Right ventricle myocardium superior (tissue), 1 donor: ENCODE measurements at places on chromosomes 16 and 17.

GRCh38 chr16:53605831-53606400 is 97.7 kb downstream of the RPGRIP1L start:
- no peak for DNase-seq

- DNase-seq, result peak; percentile 62
These were observed 121.3 kb downstream of the CDH13 start for GRCh38 chr16:82748026-82748425.

GRCh38 chr16:52634528-52634927 is 87.6 kb upstream of the TOX3 start:
- DNase-seq, result no peak

GRCh38 chr16:25097276-25097975 is 14.1 kb upstream of the LCMT1 start:
- DNase-seq, result no peak

- DNase-seq, result peak; percentile 73
These were observed 5.7 kb downstream of the MATCAP1 start for GRCh38 chr16:67177743-67178699.

DNA sequence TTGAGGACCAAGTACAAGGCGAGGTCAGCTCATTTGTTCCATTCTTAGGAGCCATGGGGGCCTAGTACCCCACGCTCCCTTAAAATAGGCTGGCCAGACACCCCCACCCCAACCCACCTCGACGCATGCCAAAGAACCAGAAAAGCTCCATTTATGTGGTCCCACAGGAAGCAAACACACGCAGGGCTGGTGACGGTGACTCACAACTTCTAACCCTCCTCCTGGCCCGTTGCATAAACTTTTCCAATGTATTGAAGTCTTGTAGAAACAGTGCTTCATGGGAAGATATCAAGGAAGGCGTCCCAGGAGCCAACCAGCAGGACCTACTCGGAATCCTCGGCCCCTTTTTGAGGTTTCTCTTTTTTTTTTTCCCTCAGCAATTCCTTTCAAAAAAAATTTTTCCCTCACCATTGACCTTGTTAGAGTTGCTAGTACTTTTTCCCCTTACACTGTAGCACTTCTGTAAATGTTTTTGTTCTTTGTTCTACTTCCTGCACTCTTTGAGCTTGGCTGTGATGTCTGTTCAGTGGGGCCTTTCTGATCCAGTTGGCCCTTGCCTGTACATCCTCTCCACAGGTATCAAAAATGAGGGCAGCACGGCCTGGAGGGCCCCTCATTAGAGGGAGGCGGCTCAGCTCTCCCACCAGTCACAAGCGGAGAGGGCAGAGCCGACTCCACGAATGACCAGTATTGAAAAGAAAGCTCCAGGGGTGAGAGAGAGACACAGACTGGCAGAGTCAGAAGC is 208.3 kb downstream of the RGS9 start:
- no peak for DNase-seq

GRCh38 chr17:10674704-10675103 is 17.6 kb upstream of the MYH3 start:
- DNase-seq, result no peak

- DNase-seq, result no peak
These were observed 23.9 kb downstream of the CA10 start for GRCh38 chr17:52134641-52135040.

DNA sequence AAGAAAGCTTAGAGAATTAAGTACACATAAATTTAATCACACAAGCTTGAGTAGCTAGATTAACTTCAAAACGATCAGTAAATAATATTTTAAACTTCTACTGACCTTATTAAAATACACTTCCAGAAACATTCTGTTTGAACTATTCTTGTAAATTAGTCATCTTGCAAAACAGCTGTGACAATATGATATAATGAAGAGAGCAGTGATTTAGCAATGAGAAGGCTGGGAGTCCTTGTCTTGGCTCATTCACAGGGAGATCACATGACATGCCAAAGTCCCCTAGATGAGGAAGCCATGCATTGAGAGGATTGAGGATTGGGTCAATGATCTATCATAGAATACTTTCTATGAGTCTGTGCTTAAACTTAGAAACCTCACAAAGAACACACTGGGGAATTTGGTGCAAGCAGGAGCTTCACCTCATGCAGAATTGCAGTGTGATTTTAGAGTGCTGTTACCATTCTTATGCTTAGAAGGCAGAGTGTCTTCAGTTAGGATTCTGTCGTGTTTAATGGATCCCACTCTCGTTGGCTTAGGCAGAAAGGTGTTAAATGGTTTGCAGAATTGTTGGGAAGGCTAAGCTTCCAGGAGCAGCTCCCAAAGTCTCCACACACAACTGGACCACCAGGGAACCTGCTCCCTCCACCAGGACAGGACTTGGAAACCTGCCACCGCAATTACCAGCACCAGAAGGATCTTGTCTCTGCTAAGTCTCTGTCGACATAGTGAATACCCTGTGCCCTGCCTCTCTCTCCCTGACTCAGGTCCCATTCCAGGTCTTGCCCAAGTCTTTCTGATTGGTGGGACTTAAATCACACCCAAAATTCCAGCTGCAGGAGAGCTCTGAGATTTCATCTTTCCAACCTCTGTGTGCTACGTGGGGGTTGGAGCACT is 87.1 kb downstream of the USP22 start:
- DNase-seq, result no peak

GRCh38 chr17:68776451-68776850 is 175.3 kb upstream of the FAM20A start:
- DNase-seq, result no peak

DNA sequence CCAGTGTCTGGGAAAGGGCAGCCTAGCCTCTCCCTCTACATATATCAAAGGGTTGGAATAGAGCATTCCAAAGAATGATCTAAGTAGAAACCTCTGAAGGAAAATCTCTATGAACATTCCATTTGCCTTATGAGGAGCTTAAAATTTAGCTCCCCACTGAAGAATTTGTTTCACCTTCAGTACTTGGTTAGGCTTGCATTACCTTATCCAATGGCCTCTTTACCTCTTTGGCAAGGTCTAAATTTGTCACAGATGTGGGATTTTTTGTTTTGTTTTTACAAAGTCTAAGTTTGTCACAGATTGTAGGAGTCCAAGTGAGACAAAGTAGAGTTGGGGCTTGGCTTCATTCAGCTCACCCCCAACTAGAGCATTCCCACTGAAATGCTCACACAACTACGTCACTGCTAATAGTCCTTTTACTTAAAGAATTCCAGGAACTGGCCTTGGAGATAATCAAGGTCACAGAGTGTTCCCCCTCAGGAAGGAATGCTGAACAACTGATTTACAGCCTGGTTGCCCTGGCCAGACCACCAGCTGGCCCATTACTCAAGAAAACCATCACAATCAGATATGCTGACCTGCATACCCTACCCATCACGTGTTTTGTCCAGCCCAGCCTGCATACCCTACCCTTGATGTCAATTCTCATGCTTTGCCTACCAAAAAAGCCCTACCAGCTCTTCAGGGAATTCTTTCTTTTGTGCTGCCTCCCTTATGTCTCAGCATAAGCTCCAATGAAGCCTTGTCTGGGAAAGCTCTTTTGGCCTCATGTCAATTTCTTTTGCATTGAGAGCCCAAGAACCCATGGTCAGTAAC is 26.5 kb upstream of the PPM1D start:
- DNase-seq, result no peak

DNA sequence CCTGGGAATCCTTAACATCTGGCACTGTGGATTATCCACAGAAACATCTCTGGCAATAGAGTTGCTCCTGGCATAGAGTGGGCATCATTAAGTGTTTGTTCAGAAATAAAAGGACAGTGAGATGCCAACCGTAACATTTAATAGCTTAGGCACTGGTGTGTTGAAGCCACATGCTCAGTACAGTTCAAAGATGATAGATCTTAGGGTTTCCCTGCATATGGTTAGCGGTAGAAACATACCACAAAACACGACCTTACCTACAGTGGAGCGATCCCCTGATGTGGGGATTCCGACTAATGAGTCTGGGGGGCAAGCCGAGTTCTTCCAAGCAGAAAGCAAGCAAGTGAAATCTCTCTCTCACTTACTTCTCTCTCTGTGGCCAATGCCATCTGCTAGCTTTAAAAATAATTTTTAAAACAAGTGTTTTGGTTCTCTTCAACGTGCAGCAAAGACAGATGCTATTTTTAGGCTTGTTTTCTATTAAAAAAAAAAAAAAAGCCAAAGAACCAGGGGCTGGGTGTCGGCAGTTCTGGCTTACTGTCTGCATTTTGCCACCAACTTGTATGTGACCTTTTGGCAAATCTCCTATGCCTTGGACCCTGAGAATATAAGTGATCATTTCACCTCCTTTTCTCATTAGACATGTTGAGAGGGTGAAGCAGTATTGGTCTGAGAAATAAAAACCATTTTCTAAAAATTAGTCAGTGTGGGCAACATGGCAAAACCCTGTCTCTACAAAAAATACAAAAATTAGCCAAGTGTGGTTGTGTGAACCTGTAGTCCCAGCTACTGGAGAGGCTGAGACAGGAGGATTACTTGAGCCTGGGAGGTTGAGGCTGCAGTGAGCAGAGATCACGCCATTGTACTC is 89.2 kb upstream of the CACNG3 start:
- DNase-seq, result no peak

- peak; percentile 88 for DNase-seq
These were observed at the start of gene MMP2 for GRCh38 chr16:55478827-55479429. MMP2 (plus strand) TSS chr16:55479198; CDS start chr16:55479480, 282 bp downstream.

DNA sequence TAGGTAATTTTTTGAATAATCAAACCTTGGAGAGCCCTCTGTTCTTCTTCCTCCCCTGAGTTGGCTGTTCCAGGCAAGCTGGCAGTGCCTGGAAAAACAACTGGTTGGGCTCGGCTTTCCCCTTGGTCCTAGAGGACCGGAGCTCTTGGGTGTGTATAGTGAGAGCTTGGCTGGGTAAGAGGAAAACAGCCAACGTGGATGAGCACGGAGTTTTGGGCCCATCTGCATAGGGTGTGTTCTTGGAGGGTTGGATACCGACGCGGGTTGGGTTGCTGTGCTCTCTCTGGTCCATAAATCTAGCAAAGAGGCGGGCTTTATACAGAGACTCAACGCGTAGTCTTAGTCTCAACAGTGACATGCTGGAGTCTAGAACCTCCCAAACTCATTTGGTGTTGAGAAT is 23.2 kb downstream of the ITGB3 start:
- DNase-seq, result peak; percentile 83

- DNase-seq, result no peak
These were observed 41.8 kb downstream of the RAB11FIP4 start for GRCh38 chr17:31433091-31433790.

GRCh38 chr17:38317081-38317480 is 20.1 kb downstream of the MRPL45 start:
- DNase-seq, result no peak

- peak; percentile 46 for DNase-seq
These were observed 650.4 kb upstream of the RBFOX1 start for GRCh38 chr16:6682142-6682811.

DNA sequence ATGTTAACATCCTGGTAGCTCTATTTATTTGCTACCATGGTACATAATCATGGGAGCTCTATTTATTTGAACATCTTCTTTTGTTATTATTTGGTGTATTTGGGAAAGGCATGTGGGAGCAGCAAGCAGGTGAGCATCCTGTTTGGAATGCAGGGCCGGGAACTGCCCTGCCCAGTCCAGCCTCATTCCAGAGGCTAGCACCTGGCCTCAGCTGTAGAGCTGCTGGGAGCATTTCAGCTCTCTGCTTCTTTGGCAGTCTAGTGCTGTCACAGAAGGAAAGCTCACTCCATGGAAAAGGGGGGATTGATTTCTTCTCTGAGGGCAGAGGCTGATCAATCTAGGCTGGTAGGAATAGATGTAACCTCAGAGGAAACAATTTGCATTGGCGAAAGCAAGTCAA is 112.5 kb downstream of the WWOX start:
- no peak for DNase-seq

DNA sequence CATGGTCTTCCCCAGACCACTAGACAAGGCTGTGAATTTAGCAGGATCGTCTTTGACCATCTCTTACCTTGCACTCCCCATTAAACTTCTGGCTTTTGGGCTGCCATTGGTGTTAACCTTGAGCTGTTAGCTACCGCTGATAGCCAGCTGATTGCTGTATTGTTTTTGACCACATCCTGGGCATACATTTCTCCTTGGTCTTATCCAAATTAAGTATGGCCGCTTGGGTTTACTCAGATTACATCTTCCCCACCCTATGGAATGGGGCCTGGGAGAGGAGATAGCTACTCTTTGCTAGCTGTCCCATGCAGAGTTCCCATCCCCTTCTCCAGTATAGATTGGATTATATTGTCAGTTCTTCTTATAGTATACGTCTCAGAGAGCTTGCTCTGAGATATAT is 270.4 kb upstream of the ELAC2 start:
- DNase-seq, result no peak

DNA sequence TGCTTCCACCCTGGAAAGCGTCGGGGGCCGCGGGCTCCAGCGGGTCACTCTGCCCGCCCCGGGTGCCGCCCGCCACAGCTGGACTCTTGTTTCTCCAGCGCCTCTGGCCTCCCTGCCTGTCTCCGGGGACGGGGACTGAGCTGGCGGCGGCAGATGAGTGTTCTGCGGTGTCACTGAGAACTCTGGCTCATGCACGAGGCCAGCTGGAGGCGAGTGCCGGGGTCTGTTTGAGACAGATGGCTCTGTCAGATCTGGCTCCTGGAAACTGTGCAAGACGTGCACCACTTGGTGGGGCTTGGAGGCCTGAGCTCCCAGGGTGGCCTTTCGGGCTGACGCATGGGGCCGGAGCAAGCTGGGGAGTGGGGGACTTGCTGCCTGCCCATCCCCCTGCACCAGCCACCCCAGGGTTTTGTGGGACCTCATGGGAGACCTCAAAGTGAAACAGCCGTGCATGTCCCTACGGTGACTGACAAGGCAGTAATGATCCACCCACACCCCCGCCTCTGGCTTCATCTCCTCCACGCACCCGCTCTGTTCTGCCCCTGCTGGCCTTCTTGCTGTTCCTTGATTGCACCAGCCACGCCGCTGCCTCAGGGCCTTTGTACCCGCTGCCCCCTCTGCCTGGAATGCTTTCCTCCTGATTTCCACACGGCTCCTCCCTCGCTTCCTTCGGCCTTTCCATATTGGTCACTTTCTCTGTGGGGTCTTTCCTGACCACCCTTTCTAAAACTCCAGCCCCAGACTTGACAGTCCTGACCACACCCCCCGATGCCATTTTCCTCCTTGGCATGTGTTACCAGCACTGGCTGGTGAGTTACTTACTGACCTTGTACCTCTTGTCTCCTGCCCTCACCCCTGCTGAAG is 174.9 kb upstream of the CIBAR2 start:
- DNase-seq, result peak; percentile 78

DNA sequence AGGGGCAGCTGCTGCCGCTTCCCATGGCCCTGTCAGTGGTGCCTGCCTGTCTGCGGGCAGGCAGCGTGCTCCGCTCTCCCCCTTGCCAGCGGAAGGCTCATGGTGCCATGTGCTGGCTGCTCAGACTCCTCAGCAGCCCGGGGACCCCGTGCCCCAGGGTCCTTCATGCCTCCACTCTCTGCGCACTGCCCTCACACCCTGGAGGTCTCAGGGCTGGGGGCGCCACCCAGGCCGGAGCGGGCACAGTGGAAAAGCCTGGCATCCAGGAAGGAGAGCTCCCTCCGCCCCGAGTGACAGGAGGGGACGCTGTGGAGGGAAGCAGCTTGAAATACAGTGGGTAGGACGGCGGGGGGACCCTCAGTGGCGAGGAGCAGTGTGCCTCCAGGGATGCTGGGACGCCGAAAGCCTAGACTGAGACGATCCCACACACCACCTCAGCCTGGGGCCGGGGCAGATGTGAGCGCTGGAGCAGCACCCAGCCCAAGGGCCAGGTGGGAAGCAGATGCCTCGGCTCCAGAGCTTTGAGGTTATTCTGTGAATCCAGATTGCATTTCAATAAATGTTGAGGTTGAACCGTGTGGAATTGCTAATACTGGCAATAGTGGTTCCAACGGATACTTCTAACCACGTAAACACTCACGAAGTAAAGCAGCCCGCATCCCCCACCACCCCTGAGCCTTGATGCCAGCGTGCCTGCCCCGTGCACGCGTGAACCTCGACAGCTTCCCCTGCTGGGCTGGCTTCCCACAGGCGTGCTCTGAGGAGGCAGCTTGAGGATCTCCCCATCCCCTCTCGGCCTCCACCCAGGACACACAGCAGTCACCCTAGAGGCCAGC is 6.5 kb downstream of the TMEM204 start:
- DNase-seq, result no peak
